T1000 (cell line): ENCODE measurements at places on chromosomes 12 and 14.

DNA sequence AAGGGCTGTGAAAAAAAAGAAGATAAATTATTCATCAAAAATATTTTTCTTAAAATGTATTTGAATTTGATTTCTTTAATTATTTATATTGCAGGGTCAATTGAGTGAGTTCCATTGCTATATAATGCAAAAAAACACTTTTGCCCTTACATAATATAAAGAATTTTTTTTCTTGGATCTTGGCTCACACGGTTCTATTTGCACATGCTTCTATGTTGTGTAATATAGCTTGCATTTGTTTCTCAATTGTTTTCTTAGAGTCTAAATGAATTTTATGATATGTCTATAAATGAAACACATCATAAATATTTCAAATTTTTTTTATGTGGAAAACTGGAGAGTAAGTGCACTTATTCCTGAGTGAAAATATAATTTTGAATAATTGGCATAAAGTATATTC is 694.2 kb downstream of the SLC6A15 start:
- no peak for DNase-seq

- no peak for DNase-seq
Observed at GRCh38 chr12:94033101-94033500, 115.3 kb upstream of the PLXNC1 start.

- DNase-seq: no peak
Observed at GRCh38 chr14:77082356-77082755, 15.7 kb upstream of the CIPC start.

DNA sequence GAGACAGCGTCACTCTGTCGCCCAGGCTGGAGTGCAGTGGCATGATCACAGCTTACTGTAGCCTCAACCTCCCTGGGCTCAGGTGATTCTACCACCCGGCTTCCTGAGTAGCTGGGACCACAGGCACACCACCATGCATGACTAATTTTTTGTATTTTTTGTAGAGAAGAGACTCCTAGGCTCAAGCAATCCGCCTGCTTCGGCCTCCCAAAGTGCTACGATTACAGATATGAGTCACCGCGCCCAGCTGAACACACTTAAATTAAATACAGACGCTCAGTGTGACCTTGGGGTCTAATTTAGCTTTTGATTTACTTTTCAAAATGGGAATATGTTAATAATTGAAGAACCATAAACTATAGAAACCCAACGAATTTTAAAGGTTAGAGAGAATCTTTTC is 77.2 kb downstream of the C2CD5 start:
- DNase-seq: no peak

DNA sequence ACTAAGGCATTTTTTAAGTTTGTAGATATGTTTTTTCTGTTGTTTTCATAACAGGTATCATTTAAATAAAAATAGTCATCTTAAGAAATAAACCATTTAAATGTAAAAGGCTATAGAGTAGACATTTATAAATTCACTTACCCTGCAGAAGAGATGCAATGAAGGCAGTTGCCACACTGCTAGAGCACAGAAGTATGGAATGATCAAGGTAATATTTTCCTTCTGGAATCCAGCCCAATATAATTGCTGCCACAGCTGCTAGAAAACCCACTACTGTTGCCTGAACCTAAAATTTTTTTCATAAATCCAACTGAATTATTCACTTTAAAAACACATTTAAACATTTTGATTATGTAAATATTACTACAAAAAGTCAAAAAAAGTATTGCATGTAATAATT is 69.2 kb downstream of the SLC41A2 start:
- DNase-seq: no peak

GRCh38 chr12:116236148-116236731 is 41.3 kb downstream of the MED13L start:
- peak; percentile 1 for DNase-seq

- DNase-seq: no peak
Observed at GRCh38 chr14:69997849-69998248, 118.6 kb downstream of the SMOC1 start.

DNA sequence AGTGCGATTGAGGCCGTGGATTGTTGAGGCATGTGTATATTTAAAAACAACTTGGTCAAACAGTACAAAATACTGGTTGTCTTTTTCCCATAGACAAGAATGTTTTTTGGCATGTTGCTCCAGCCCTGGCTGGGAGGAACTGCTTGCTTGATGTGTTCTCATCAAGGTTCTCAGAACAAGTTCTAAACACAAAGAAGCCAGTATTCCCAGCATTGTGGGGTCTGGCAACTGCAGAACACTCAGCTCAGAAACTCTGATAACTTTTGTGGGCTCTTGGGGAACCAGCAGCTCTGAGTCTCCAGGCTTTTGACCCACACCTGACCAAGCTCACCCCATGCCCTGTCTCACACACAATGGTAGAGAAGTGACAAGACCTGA is 27.1 kb upstream of the DICER1 start:
- DNase-seq: no peak

DNA sequence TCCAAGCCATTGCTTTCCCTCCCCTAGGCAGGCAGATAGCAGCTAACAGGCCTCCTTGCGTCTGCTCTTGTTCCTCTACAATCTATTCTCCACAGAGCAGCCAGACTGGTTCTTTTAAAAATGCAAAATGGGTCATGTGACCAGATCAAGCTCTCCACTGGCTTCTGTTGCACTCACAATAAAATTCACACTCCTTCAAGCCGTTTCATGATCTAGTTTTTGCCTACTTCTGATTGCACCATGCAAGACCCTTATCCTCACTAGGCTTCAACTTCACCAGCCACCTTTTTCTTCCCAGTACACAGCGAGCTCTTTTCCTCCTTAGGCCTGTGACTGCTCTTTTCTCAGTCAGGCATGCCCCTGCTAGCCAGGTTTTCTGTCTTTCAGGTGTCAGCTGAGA is 6.1 kb upstream of the KRAS start:
- no peak for DNase-seq

GRCh38 chr12:114864837-114865551 is 181.0 kb upstream of the TBX3 start:
- DNase-seq: no peak

DNA sequence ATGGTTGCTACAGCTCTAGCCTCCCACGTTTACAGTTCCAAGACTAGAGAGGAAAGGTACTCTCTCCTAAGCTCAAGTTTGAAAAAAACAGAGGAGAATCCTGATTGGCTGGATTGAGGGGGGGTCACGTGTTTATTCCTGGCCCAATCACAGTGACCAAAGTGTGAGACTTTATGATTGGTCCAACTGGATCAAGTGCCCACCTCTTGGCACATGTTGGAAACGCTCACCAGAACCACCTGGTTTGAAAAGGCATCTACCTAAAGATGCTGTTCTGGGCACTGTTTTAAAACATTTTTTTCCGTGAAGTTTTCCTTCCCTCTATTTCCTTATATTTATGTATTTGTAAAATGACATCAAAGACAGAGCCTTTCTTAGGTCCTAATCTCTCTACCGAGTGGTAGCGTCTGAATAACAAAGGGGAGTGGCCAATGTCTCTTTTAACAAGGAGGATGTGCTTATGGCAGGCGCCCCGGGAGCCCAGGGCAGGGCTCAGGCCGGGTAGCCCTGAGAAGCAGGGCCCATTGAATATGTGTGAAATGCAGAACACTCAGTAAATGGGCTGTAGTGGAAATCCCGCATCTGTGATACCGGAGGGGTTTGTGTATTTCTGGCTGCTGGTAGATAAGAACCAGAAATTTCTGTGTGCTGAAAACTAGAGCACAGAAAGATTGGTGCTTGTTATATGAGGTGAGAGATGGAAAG is 146.2 kb downstream of the ATP23 start:
- peak; percentile 63 for DNase-seq

DNA sequence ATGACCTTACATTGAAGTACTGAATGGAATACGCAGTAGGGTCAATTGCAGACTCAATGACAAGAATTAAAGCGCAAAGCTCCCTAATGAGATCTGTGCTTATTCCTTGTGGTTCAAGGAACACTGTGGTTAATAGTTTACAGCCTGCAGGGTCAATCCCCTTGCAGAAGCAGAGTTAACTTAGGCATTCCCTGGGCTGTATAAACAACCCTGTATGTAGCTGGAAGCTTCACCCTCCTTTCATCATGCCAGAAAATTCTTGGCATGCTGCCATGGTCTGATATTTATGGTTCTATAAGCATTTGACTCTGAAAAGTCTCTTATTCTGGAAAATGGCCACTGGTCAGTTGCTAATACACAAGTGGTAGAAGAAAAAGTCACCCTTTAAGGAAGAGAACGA is 227.7 kb downstream of the NOVA1 start:
- no peak for DNase-seq

DNA sequence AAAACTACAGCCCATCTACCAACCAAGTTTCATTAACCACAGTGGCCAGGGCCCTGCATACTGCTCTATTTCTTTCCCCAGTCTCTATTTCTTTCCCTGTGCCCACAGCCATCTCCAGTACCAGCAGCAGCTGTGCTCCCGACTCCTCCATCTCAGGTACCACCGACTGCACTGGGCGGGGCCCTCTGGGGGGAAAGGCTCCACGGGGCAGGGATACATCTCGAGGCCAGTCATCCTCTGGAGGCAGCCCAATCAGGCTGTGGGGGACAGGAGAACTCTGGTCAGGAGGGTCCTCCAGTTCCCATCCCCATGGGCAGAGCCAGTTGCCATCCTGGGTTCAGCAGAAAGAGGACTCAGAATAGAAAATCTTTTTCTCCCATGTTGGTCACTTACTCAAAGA is 3.0 kb downstream of the CDK4 start:
- DNase-seq: no peak

DNA sequence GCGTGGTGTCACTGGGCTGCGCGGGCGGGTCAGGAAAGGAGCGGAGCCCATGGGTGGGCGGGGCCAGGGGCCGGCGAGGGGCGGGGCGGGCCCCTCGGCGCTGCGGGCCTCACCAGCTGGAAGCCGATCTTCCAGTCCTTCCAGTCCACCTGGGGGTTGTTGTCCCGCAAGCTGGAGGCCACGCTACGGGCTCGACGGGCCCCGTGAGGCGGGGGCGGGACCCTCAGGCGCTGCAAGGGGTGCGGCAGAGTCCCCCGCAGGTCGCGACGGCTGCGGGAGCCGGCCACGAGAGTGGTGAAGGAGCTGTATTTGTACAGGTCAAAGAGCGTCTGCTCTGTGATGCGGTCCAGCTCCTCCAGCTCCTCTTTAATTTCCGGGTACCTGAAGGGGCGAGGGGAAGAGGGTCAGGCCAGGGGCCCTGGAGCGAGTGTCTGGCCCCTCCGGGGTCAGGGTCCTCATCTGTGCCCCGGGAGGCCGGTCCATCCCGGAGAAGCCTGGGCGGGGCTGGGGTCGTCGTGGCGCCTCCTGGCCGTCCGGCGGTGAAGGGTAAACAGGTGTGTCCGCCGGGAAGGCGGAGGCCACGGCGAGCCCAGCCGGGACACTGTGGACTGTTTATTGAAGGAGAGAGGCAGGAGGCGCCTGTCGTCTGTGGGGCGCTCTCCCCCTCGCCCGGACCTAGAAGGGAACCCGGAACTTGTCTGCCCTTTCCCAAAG is 11.9 kb downstream of the SCNN1A start:
- DNase-seq: peak; percentile 33

DNA sequence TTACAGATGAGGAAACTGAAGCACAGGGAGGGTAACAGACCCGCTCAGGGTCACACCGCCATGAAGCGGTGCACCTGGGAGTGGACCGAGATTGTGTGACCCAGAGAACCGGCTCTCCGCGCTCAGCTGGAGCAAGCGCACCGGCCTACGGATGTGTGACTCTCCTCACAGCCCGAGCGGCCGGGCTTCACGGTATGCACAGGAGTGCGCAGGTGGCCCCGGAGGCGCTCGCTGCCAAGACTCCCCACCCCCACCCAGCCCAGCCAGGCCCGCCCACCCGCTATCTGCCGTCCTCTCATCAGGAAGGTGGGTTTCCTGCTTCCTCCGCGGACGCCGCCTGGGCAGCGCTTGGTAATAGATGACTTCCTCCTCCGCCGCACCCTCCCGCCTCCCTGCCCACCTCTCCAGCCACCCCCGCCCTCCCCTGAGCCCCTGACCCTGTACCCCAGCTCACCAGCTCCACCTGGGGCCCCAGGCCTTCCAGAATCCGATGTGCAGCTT is 110.7 kb downstream of the NCOR2 start:
- DNase-seq: no peak

DNA sequence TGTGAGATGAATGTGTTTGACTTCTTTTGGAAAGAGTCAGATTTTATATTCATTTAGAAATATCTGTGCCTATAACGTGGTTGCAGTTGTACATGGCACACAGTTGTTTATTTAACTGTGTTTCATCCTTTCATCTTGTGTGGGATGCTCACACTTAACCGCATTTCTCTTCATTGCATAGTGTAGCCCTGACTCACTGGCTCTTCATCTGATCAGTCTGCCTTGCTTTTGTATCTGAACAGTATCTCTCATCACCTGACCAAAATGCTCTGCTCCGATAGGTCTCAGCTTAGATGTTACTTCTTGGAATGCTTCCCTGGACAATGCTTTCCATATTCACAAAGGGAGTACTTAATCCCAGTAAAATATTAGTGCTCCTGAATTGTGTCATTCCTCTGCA is 83.4 kb downstream of the PDE3A start:
- peak; percentile 46 for DNase-seq

- DNase-seq: no peak
Observed at GRCh38 chr12:65742018-65743010, 82.0 kb upstream of the HMGA2 start.

GRCh38 chr12:84793558-84794367 is 118.8 kb downstream of the SLC6A15 start:
- DNase-seq: no peak

GRCh38 chr12:94026596-94026995 is 121.8 kb upstream of the PLXNC1 start:
- DNase-seq: no peak

DNA sequence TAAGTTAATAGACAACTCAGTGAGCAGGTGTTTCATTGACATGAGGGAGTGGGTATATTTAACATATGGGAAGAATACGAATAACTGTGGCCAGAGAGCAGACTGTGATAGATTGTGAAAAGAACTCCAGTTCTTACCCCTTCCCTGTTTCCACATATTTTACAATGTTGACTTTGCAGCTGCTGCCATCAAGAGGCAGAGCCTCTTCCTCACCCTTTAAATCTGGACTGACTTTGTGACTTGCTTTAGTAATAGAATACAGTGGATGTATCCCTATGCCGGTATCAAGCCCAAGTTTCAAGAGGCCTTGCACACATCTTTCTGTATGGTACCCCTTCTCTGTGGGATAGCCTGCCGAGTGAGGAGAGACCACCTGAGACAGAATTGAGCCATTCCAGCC is 356.7 kb downstream of the ETNK1 start:
- DNase-seq: no peak

- DNase-seq: no peak
Observed at GRCh38 chr12:120416490-120417216, 21.3 kb upstream of the COX6A1 start.

GRCh38 chr14:91108941-91109611 is 4.8 kb upstream of the DGLUCY start:
- no peak for DNase-seq

GRCh38 chr12:24152270-24152669 is 202.8 kb upstream of the SOX5 start:
- DNase-seq: no peak

DNA sequence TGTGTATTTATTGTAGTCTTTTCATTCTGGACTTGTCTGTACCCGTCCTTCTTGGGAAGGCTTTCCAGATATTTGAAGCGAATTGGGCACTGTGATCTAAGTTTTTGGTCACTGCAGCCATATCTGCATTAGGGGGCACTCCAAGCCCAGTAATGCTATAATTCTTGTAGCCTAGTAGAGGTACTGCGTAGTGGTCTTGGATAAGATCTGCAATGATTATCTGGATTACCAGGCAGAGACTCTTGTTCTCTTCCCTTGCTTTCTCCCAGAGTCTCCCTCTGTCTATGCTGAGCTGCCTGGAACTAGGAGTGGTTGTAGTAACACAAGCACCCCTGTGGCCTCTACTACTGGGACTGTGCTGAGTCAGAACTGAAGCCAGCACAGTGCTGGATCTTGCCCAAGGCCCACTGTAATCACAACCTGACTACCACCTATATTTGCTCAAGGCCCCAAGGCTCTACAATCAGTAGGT is 30.0 kb downstream of the SLC38A2 start:
- DNase-seq: peak; percentile 56
